NCI-H1930 (cell line): ENCODE measurements at places on chromosomes 7 and 10.

- DNase-seq: no peak
These were observed 7.2 kb downstream of the GNB2 start for GRCh38 chr7:100680576-100681271.

DNA sequence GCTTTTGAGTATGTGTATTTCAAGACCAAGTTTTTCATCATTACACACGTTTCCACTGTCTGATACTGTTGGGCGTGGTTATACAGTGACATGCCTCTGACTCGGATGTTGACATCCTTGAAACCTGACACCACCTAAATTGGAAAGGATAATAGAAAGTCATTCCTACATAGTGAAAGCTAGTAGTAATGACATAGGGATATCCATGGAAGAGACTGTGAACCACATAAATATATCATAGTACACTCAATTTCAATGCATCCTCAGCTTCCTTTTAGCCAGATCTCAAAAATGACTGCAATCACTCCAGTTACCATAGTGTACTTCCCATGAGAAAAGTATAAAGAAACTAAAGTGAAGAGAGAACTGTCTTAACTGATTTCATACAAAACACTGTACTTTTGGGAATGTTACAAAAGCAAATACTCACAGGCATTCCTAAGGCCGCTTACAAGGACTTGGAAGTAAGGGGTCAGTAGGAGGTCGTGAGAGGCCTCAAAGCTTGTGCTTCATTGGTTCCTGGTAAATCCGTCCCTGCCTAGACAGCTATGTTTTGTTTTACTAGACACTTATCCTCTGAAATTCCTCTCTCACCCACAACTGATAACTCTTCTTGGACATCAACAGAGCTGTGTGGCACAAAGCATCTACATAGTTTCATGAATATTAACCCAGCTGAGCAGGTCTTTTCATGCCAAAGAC lies 71.8 kb upstream of the VWDE start:
- DNase-seq: no peak

DNA sequence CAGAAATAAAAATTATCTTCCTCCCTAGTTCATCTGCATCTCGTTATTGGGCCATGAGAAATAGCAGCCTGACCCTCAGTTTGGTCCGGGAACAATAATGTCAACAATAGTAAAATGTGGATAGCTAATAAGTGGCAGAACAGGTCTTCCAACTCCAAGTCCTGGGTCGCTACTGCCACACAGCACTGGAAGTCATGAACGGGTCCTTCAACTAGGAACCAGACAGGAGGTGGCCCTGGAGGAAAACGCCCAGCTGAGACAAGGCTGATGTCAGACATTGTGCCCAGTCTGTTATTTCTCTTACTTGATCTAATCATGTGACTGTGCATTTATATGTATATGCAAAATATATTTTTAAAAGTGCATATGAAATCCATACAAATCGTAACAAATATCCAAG lies 51.8 kb downstream of the PYROXD2 start:
- DNase-seq: no peak

DNA sequence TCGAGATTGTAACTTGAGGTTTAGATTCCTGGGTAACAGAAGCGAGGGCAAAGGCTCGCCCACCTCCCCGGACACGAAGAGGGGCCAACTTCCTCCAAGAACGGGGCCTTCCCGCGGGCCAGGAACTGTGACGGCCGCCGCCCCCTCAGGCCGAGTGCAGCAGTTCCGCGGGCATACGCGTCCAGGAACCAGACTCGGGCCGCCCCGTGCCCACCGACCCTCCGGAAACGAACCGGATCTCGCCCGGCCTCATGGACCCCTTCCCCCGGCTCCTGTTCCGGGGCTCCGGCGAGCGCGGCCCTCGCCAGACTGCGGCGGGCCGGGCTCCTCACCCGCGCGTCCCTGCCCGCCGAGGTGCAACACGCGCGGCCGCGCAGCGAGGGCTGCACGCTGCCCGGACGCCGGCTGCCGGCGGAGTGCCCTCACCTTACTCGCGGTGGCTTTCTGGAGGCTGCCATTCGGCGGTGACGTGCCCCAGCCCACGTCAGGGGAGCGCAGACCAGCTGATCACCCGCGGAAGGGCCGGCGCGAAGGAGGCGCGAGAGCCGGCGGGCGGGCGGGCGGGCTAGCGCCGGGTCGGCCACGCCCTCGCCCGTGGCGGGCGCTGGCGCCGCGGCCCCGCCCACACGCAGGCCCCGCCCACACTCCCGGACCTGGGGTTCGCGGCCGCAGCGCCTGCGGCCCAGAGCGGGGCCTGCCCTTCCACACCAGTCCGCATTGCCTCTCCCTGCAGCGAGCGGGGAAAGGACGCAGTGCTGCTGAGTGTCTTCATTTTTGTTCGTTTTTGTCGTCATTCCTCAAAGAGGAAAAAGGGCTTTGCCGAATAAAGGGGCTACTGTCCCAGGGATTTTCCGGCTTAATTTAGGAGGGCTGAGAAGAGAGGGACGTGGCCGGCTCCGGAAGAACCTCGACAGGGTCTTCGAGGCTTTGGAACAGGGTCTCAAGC lies at the start of gene XPNPEP1:
Gene XPNPEP1 (minus strand): TSS at position 536 of the 946 bp plus-strand sequence. CDS start 78 bp downstream, at position 458.
- DNase-seq: peak; percentile 46

GRCh38 chr7:101884671-101885596 lies 67.5 kb downstream of the CUX1 start:
- no peak for DNase-seq

DNA sequence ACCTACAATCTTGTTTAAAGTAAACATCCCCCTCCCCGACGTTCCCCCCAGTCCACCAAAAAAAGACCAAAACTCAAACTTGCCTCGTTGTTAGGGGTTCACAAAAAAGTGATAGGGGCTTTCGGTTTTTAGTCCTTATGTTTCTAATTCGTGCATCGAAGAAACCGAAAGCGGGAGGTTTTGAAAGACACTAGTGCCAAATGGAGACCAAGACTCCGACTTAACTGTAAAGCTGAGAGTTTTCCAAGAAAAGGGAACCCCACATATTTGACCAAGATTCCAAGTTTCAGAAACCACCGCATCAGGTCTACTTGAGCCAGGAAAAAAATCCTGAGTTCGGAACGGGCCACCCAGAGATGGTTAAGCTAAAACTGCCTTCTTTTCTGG lies 534 bp downstream of the PSMA2 start:
- no peak for DNase-seq
